ENCODE measurements at places on chromosomes 1 and 21. TPM values are rescaled to one million over a fixed set of nuclear protein-coding genes. Genes with fewer than 3 reads are reported as not detected.

- no peak for DNase-seq
- 0 out of 2 replicates have a peak overlapping the region, but pooled peaks have one; percentile 7 for H3K27ac ChIP-seq
- no peak overlapping the region for H3K4me3 ChIP-seq
- H3K36me3 ChIP-seq: no peaks in the 10 kb centered on the region
- no peaks in the 10 kb centered on the region for H3K27me3 ChIP-seq
- peaks cover 18% of the 10 kb centered on the region for H3K4me1 ChIP-seq
These were observed 277.5 kb upstream of the KAZN start for GRCh38 chr1:14320986-14321385.

Gene SEMA6C
- total RNA-seq: 11.2 TPM

DNA sequence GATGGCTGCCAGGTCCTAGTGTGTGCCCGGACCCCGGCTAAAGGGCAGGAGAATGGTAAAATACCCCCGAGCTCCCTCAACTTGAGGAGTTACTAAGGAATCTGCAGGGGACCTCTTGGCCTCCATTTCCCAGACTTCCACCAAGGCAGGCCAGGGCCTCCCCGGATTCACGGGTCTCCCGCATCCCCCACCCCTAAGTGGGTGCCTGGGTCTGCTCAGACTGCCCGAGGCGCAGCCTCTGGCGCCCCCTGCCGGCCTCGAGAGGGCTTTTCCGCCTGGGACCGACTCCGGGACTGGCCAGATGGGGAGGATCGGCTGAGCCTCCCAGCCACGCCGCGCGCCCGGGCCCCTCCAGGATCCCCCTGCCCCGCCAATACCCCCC, 1.7 kb downstream of the PLEKHG5 start:
- H3K4me1 ChIP-seq: peaks cover 14% of the 10 kb centered on the region
- peak overlapping the region; percentile 72 for H3K4me3 ChIP-seq
- DNase-seq: peak; percentile 83
- H3K27ac ChIP-seq: no peak overlapping the region
- H3K27me3 ChIP-seq: 0 out of 2 replicates have a peak, but pooled peaks cover 2% of the 10 kb centered on the region
- no peaks in the 10 kb centered on the region for H3K36me3 ChIP-seq

Gene CD1E
- 0.34 TPM for total RNA-seq

Measured in SJCRH30 (cell line).